Renal pelvis (tissue), 12 donors: ENCODE measurements at places on chromosomes 5 and 9.

DNA sequence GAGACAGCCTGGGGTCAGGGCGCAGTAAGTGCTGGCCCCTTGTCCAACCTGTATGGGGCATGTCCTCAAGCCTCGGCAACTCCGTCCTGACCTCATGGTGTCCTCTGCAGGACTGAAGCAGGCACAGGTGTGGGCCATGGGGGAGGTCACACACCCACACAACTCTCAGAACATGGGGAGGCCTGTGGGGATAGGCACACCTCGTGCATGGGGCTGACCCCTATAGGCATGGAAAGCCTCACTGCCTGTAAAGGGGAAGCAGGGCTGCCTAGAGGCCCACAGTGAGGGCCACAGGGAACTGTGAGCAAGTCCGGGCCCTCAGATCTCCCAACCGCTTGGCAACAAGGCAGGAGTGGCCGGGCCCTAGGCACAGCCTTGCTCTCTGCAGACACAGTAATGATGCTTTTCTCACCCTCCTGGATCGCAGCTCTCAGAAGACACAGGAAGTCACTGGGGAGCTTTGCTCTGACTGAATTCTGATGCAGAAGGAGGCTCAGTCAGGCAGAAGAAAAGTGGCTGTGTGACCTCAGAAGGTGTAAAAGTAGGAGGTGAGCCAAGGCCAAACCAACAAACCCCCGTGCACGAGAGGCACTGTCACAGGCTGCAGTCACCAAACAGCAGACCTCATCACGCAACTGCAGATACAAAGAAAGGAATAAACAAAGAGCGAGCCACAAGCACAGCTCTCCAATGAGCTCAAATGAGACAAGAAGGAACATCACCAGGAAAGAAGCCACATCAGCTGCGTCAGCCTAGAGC is 5.4 kb downstream of the IPPK start:
- no peak for DNase-seq

DNA sequence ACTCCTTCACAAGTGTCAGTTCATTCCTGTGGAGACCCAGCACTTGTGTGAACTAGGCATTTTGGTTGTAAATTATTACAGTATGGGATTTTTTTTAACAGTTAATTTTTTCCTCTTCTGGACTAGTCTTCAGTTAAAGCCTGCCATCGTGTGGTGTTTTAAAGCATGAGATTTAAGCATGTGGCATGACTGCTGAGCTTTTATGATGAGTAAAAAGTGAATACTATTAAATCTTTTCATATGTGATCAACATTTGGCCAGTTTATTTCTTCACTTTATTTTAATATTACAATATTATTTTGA is 25.0 kb downstream of the LMNB1 start:
- no peak for DNase-seq

DNA sequence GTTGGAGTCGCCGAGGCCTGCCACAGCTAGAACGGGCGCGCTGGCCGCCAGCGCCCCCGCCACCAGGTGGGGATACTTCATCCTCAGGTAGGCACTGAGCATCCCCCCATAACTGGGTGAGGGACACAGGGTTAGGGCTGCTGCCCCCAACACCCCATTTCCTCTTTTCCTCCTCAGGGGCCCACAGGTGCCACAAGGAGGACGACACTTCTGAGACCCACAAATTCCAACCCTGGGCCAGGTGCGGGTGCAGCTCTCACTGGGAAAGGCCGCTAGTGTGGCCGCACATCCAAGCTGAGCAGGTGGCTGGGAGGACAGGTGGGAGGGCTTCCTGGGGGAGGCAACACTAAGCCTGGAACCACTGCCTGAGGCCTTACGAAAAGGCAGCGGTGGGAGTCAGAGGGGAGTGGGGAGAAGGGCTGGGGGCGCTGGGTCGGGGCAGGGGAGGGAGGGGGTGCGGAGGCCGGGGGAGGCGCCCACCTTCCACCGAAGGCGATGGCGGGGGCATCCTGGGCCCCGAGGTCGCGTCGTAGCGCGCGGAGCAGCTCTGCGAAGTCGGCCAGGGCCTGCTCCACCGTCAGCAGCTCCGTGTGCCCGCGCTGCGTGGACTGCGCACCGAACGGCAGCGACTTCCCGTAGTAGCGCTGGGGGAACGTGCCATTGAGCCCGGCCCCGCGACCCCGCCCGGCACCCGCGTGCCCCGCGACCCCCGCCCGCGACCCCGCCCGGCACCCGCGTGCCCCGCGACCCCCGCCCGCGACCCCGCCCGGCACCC is 961 bp downstream of the DPP7 start:
- no peak for DNase-seq

DNA sequence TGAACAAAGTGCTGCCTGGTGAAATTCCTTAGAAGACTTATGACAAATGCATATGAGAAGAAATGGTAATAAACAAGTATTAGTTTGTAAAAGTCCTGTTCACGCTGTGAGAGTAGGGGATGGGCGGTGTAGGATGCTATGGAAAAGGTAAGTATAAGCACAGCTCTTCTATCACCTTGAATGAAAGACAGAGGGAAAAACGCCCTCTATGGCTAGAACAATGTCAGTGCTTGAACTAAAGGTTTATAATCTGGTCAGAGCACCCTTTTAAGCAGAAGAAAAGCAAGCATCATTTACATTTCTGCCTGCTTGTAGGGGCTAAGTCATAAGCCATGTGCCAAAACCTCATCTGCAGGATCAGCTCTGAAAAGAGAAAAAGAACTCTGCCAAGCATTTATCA is 115.2 kb downstream of the LHFPL2 start:
- no peak for DNase-seq

GRCh38 chr9:135291165-135291564 is 188.4 kb upstream of the PPP1R26 start:
- DNase-seq = no peak

DNA sequence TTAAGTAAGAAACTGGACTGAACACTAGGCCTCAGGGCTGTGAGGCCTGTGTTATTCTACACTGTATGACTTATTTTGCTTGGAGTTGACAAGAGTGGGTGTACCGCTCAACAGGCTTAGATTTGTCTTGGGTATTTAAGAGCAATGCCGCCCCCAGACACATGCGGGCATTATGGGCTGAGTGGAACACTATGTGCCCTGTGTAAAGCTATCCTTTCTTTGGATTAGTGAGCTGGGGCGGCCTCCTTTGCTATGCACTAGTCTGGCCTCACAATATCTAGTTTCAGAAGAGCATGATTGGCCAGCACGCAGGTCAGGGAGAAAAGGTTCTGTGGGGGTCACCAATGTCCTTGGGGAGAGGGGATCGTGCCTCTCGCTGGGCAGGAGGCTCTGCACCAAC is 206.3 kb upstream of the GDNF start:
- no peak for DNase-seq

- DNase-seq = no peak
Measured at GRCh38 chr5:123705741-123706140, 193.8 kb downstream of the CSNK1G3 start.

GRCh38 chr9:106075960-106076327 is 381.6 kb downstream of the TMEM38B start:
- DNase-seq = no peak

DNA sequence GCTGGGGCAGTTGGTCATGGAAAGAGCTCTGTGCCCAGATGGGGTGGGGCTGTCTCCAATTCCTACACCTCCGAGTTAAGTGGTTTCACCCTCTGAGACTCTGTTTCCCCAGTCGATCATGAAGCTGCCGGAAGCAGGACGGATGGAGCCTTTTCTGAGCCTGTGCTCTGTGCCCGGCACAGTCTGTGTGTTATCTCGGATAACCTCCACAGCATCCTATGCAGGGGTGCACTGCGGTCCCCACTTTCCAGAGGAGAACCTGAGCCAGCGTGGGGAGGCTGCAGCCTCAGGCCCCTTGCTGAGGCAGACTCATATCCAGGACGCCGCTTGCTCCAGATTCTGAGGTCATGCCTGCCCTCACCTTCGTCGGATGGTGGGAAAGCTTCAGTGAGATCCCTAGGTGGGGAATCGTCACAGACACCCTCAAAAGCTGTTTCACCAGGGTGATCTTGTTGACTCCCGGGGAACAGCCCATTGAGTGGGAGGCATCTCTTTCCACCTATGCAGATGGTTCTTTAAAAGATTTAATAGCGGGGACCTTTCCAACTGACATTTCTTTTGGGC is 6.9 kb upstream of the COL5A1 start:
- DNase-seq = no peak
